ENCODE measurements at places on chromosomes 11 and 22.

GRCh38 chr22:31754813-31755212 is 994 bp downstream of the DEPDC5 start:
- no peak for DNase-seq

DNA sequence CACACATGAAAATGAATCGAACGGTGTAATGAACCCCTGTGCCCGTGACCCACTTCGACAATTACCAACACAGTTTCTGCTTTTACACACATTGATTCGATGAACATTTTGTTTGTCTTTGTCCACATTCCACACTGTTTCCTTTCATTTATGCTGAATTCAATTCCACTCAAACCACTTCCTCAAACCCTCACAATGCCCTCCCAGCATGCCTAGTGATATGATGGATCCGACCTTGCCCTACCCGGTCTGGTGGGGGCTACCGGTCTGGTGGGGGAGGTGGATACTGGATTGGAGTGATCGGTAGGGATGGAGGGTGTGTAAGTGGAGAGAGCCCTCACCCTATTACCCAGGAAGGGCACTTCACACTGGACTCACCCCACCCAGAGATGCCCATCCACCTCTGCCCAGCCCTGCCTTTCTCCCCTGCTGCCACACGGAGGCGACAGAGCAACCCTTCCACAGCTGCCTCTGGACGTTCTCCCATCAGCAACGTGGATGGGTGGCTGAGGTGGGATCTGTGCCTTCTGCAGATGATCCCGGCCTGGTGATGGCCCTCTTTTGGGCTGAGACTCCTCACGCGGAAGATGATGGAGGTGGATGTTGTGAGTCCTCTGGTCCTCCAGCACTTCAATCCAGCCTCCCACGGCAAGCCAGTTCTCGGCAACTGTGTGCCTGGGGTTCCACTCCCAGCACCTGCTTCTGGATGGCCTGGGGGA is 33.0 kb upstream of the P2RY2 start:
- DNase-seq: peak; percentile 72

- DNase-seq: no peak
These were observed 64.7 kb downstream of the LDLRAD3 start for GRCh38 chr11:36008584-36008983.

DNA sequence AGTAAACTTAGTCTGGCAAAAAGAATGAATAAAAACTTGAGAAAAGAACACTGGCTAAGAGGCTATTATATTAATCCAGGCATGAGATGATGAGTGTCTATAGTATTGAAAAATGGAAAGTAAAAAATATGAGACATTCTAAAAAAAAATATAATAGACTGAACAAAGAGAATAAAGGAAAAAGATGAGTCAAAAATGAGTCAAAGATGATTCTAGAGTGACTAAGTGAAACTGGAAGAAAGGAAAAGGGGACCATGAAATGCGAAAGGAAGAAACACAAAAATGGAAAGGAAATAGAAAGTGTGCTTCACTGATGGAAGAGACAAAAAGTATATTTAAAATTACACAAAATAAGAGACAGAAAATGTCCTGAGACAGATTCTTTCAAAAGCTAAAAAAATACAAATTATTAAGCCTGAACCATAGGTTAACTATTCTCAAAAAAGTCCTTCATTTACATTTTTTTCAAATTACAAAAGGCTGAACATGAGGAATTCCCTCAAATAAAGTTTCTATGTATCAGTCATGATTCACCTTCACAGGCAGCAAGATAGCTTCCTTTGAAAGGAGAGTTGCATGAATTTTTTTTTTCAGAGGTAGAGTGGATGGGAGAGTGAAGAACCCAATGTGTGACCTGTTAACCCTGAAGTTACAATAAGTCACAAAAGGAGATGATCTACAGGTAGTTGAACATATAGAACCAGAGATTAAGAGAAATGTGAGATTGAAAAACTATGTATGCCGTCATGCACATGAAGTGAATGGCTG is 75.2 kb downstream of the EIF3M start:
- no peak for DNase-seq

GRCh38 chr11:65167656-65168055 is 2.4 kb upstream of the SPDYC start:
- no peak for DNase-seq

DNA sequence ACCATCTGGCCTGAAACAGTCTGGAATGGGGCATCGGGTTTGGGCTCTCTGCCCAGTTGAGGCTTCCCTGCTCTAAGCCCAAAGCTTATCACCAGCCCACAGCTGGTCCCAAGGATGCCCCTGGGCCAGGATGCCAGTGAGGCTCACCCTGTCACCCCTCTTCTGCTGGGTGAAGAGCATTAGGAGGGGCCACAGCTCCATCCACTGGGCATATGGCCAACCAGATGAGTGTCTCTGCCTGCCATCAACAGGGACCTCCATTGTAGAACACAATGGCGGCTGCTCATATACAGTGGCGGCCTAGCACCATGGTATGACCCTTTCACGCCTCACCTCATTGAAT is 5.6 kb downstream of the CHST1 start:
- DNase-seq: no peak
